ENCODE measurements at places on chromosomes 6 and 20.

DNA sequence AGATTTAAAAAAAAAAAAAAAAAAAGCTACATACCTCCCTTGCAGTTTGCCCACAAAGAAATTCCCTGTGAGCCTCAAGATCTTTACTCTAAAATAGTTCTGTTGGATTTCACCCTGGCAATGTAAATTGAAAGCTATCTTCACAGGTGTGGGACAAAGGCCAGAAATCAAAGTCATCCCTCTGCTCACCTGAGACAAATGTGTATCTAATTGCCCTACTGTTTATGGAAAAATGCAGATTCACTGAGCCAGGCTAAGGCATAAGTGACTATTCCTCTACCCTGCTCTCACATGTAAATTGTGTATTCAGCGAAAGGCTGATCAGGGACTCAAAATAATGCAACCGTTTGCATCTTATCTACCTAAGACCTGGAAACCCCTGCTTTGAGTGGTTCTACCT is 98.5 kb upstream of the SHLD1 start:
- DNase-seq, result no peak

DNA sequence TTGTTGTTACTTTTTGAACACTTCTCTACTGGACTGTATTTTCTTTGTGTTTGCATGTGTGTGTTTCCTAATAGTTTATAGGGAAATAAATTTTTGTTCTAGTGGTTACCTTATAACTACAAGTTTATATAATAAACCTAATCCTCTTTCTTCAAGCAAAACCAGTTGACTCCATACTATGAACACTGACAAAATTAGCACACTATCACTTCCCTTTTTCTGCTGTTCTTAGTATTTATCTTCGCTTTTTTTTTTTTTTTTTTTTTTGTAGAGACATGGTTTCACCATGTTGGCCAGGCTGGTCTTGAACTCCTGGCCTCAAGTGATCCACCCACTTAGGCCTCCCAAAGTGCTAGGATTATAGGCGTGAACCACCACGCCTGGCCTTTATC is 25.0 kb upstream of the C6orf62 start:
- DNase-seq, result no peak

DNA sequence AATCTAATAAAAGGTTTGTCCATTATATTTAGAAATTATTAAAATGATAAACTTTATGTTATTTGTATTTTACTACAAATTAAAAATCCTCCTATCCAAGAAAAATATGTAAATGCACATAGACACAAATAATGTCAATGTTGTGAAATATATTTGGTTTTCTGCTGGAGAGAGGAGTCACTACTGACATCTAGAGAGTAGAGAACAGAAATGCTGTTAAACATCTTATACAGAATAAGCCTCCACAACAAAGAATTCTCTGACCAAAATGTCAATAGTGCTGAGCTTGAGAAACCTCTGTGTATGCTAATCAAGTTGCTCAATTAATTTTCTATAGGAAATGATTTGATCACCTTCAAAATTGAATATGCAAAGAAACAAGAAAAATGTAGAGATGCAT is 12.4 kb downstream of the HTR1B start:
- DNase-seq, result no peak

DNA sequence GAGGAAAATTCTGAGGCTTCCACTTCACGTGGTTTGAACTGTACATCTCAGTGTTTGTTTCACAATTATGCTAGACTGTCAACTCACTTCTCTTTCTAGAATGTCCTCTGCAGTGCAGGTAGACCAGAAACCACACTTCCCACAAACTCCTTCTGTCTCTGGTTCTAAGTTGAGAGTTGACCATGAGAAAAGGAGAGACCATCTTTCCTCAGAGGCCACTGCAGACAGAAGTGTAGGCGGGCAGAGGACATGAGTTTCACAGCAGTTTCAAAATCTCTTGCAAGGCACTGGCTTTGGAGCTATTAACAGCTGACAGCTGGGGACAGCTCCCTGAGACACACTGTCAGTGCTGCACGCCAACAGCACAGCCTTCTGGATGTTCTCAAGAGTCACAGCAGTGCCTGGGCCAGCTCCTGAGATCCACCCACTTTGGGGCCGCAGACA is 55.4 kb upstream of the MOXD1 start:
- DNase-seq, result no peak

DNA sequence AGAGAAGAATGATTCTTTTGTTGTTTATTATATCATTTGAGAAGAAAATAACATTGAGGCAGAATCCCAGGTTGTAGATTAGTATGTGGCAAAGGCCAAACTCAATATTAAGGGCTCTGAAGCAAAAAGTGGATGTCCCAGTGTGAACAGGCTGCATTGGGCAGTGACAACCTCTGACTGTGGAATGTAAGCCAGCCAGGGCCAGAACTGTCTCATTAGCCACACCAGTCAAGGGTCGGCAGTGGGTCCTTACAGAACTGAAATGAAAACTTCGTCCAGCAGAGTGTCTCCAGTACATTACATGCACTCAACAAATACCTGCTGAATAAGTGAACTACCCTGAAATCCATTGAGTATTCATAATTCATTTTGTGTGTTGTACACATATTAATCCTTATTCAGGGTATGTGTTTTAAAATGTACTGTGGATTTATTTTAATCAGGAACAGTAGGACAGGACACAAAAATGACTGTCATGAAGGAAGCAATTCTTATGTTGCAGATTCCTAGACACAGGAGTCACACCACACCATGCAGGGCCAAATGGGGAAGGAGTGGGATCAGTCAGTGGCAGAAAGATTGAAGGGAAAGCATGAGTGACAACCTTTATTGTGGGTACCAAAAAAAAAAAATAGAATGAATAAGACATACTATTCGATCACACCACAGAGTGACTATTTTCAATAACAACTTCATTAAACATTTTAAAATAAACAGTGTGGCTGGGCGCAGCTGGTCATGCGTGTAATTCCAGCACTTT is 64.9 kb upstream of the UTRN start:
- DNase-seq, result no peak

DNA sequence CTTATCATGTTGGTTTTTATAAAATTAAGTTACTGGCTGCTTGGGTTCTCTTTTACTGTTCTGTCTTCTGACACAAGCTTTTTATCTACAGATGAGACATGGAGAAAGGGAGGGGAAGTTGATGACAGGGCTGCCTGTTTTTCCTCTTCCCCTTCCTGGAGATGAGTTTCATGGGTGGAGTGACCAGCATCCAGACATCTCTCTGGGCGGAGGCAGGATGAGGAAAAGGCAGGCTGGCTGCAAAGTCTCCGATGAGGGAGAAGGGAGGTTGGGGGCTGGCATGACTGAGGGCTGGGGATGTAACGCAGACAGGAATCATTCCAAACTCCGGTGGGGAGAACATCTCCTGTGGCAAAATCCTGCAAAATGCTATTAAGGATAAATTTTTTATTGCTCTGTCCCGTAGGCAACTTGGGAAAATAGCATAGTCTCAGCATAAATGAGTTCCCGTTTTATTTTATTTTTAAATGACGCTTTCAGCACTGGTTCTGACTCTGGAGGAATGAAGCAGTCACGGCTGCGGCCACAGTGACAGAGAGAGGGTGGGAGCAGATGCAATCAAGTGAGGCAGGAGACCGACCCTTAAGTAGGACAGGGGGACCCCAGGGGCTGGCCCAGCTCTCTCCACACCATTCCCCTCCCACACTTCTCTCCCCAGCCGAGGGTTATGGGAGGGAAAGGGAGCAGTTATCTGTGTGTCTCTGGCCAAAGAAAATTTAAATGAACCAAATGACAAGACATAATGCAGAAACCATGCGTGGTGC is 108.8 kb upstream of the PMEPA1 start:
- DNase-seq, result no peak

DNA sequence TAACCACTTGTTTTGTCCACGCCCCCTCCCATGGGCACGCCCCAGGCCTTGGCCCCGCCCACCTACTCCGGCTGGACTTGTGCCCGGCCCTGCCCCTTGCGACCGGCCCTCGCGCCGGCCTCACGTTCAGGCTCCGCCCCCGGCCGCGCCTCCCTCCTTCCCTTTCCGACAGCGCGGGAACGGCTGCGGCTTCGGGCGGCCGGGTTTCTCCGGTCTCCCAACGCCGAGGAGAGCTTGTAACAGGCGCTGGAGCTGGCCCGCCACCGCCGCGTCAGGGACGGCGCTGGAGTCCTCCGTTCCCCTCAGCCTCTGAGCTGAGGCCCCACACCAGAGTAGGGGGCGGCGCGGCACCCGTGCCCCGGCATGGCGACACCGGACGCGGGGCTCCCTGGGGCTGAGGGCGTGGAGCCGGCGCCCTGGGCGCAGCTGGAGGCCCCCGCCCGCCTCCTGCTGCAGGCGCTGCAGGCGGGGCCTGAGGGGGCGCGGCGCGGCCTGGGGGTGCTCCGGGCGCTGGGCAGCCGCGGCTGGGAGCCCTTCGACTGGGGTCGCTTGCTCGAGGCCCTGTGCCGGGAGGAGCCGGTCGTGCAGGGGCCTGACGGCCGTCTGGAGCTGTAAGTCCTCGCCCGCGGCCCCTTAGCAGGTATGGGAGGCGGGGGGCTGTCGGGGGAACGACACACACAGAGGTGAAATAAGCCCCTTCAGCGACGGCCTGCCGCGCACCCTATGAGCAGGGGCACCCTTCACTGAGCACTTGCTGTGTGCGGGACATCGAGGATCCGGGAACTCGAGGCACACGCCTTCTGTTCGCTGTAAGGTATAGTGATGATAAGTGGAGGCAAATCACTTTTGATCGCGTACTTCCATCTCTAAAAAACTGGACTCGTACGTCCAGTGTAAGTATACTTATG is at the start of gene FANCE:
TSS of gene FANCE (plus strand) at position 156 of the 908 bp plus-strand sequence. CDS start at position 364, 208 bp downstream.
- DNase-seq, result peak; percentile 91

- no peak for DNase-seq
Measured at GRCh38 chr6:48027704-48028435, 83.1 kb downstream of the PTCHD4 start.

- no peak for DNase-seq
Measured at GRCh38 chr6:111888928-111889695, 15.9 kb upstream of the FYN start.

DNA sequence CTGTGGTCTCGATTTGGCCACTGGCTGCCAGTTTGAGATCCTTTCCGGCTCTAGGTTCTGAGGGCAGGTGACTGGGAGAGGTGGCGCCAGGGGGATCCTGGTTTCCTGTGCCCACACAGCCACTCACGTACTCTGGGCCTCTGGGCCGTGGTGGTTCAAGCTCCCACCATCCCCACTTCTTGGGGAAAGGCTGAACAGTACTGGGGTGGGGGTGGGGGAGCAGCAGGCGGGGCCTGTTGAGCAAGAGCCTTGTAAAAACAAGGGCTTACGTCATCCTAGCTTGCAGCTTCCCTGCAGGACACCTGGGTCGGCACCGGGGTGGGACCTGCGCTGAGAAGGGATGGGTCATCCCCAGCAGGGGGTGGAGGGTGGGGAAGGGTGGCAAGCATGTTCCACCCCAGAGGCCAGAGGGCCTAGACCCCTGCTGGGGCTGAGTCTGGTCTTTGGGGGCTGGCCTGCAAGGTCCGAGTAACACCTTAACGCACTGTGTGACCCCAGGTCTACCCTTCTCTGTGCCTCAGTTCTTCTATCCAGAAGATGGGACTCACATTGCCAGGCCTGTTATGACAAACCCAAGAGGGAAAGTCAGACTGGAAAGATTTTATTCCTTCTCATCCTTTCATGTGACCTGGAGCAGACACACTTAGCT is 3.1 kb upstream of the CEBPB start:
- no peak for DNase-seq

GRCh38 chr6:15677822-15678221 is 15.0 kb upstream of the DTNBP1 start:
- no peak for DNase-seq

All from stimulated activated naive CD8-positive, alpha-beta T cell treated with anti-CD3 and anti-CD28 coated beads, Interleukin-15, amount 100 ng/mL, for 72 hours (primary cell).